Caco-2 (cell line): ENCODE measurements at places on chromosomes 3 and 15. TPM values are rescaled to one million over a fixed set of nuclear protein-coding genes. Genes with fewer than 3 reads are reported as not detected.

- no peak for DNase-seq
These were observed 269.7 kb upstream of the ATP10A start for GRCh38 chr15:26132811-26133210.

COL6A5 gene
- not detected in 2 replicates for total RNA-seq

- no peak for DNase-seq
These were observed 43.0 kb upstream of the IDH2 start for GRCh38 chr15:90145259-90145658.

DNA sequence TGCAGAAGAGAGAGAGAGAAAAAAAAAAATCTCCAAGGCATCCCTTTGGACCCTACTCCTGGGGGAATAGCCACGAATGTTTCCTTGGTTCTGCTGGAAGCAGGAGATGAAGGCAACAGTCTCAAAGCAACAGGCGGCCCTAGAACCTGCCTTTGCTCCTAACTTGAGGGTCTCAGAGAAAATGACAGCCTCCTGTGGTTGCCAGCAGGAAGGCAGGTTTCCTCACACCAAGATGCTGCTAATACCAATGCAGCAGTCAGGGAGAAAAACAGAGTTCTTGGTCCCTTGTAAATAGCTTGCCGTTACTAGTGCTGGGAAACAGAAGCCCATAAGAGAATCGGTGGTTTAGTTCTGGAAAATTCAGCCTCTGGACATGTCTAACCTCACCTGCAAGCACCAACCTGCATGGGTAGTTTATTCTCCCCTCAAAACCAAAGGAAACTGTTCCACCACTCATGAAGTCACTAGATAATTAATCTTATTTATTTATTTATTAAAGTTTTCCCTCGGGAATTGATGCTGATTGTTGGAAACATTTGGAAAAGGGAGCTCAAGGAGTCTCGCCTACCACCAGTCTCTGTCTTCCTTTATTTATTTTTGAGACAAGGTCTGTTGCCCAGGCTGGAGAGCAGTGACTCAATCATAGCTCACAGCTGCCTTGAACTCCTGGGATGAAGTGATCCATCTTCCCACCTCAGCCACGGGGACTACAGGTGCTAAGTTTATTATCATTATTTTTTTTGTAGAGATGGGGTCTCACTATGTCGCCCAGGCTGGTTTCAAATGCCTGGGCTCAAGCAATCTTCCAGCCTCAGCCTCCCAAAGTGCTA, 883 bp upstream of the FRMD4B start:
- DNase-seq: no peak

DNA sequence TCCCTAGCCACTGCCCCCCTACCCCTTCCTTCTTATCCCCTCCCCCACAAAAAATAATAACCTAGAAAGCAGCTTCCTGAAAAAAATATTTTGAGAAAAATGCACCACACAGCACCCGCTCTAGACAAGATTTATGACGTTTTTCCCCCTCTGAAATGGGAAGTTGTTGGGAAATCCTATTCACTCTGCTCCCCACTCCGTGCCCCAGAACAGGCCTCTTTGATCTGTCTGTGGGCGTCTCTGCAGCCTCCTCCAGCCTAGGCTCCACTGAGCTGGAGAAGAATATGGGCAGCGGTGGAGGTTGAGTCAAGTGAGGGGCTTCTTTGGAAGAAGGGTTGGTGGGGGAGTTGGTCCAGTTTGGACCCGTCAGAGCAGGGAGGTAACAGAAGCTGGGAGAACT, 28.5 kb upstream of the POLG start:
- no peak for DNase-seq

GATA2 gene
- total RNA-seq: 12.5 and 13.3 TPM in 2 replicates

GRCh38 chr3:54427501-54427900, 305.1 kb downstream of the CACNA2D3 start:
- no peak for DNase-seq

GRCh38 chr15:101045835-101046691, 126.9 kb downstream of the LRRK1 start:
- no peak for DNase-seq

GRCh38 chr3:16132928-16133327, 41.6 kb upstream of the GALNT15 start:
- no peak for DNase-seq

DNA sequence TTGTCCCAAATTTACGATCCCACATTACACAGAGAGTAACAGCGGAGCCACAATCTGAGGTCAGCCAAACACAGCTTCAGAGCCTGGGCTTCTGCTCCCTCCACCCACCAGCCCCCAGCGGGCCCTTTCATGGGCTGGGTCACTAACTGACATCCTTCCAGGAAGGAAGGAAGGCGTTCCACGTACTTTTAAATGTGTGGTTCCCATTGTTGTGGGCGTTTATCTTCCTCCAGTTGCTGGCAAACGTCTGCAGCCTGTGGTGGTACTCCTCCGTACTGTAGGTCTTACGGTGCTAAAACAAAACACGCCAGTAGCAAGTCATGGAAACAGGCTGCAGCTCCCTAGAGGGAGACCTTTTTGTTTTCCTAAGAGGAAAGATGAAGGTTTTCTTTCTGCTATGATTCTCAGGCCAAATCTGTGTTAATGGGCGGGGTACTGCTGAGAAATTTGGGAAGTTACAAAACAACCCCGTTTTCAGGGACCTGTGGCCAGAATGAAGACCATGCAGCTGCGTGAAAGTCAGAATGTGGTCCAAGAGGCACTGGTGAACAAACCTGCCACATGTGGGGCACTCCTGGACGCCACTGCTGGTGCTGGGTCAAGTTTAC, 7.6 kb downstream of the CTSH start:
- no peak for DNase-seq

OCA2 gene
- total RNA-seq: 0.57 and 0.86 TPM in 2 replicates

GRCh38 chr15:91896341-91897055, 43.0 kb downstream of the SLCO3A1 start:
- DNase-seq: no peak

- DNase-seq: no peak
These were observed 561.7 kb upstream of the ALCAM start for GRCh38 chr3:104805042-104805441.

- no peak for DNase-seq
These were observed 4.5 kb downstream of the UROC1 start for GRCh38 chr3:126512916-126513650.

- DNase-seq: no peak
These were observed 2.1 kb upstream of the CLDN18 start for GRCh38 chr3:138007898-138008297.

- no peak for DNase-seq
These were observed 37.5 kb downstream of the FEM1B start for GRCh38 chr15:68315035-68315434.

RLBP1 gene
- not detected in 2 replicates for total RNA-seq

- DNase-seq: no peak
These were observed 56.2 kb downstream of the ZNF445 start for GRCh38 chr3:44421280-44421679.

DNA sequence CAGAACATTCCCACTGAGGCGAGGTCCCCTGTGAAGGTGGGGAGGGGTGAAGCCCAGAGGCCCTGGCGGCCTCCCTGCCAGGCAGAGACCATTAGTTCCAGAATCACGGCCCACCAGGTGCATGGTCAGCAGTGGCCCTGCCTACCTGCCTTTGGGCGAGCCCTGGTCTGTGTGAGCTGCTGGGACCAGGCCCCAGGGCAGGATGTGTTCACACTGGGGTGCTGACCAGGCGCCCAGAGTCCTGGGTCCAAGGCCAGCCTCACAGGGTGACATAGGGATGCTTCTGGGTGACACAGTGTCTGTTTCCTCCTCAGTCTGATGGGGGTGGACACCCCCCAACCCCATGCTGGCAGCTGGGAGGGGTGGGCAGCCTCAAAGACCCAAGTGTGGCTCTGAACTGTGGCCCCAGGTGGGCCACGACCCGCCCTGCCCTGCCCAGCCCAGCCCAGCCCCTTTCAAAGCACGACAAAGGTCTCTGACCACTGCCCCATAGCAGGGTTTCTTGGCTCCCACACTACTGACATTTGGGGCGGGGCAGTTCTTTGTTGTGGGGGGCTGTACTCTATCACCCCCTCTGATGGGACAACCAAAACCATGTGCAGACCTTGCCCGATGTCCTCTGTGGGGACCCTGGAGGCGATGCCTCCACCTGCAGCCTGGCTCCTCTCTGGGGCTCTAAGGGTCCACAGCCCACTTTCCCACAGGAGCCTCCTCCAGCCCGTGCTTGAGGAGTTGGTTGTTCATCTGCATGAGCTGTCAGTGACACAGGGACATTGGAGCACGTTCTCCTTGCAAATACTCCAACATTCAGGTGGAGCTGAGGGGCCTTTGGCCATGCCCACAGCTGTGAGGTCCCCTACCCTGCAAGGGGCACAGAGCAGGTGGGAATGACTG, 44.8 kb upstream of the SLC41A3 start:
- DNase-seq: peak; percentile 23

- DNase-seq: no peak
These were observed 15.3 kb downstream of the MRPL47 start for GRCh38 chr3:179589143-179589542.

DNA sequence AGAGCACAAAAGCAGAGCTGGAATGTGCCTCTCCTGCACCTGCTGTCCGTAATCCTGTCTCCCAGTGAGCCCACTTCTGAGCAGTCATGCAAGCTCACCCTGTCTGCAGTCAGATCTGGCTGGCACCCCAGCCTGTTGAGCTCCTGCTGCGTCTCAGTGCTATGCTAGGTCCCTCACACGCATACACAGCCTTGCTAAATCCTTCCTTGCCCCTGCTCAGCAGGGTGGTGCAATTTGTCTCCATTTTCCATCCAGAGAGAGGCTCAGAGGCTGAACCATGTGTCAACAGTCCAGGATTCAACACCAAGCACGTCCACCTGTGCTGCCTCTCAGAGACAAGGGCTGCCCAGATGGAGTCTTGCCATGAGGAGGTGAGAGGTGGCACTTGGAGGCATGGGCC, 11.0 kb downstream of the POMGNT2 start:
- DNase-seq: no peak

DNA sequence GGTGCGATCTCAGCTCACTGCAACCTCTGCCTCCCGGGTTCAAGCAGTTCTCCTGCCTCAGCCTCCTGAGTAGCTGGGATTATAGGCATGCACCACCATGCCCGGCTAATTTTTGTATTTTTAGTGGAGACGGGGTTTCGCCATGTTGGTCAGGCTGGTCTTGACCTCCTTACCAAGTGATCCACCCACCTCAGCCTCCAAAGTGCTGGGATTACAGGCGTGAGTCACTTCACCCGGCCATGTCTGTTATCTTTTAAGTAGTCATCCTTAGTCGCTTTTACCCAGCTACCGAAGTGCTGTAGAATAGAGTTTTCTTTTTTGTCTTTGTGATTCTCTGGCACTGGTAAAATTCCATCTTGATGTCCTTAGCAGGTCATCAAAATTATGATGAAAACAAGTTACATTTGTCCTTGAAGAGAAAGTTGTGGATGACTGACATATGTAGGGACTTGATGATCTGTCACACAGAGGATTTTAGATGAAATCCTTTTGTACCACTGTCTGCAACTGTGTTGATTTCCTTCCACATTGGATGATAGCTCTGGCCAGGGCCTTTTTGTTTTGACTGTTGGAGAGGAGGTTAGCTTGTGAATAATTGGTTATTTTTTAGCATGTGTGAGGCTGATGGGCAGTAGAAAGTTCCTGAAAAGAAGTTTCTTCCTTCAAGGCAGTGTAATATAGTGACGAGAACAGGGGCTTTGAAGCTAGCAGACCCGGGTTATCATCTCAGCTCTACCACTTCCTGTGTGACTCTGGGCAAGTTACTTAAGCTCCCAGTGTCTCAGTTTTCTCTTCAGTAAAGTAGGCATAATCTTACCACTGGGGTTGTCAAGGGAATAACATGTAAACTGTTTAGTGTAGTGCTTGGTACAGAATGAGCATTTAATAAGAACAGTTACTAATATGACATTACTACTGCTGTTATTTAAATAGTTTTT, 18.8 kb downstream of the ATG7 start:
- no peak for DNase-seq

- DNase-seq: no peak
These were observed 120.6 kb upstream of the EPHA3 start for GRCh38 chr3:88986834-88987233.

GOLGA6L9 gene
- total RNA-seq: 3.6 and 4.1 TPM in 2 replicates

DNA sequence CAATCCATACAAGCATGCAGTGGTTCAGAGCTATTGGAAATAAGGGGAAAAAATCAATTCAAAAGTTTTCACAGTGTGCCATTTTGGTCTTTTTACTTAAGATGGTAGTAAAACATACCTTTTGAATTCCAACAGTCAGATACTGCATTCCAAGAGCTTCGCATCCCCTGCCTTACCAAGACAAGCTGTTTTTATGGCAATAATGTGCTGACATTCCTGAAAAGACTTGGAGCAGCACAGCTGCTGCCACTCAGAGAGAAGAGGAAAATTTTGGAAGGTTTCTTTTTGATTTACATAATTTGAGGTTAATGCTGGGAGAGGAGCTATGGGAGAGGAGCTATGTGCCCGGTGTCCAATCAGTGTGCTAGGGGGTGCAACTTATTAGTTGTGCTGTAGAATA, 148.3 kb downstream of the FEZF2 start:
- no peak for DNase-seq

WDR49 gene
- total RNA-seq: 0.32 and 0.51 TPM in 2 replicates

- no peak for DNase-seq
These were observed 2.0 kb downstream of the ABTB1 start for GRCh38 chr3:127674790-127675189.

GRCh38 chr3:170205302-170205701, 16.9 kb upstream of the PRKCI start:
- no peak for DNase-seq

GREM1 gene
- 0.54 and 0.93 TPM in 2 replicates for total RNA-seq

GRCh38 chr15:88634449-88634848, 4.4 kb upstream of the ISG20 start:
- no peak for DNase-seq

- DNase-seq: no peak
These were observed 18.2 kb downstream of the ATRIP start for GRCh38 chr3:48464713-48465221.

DNA sequence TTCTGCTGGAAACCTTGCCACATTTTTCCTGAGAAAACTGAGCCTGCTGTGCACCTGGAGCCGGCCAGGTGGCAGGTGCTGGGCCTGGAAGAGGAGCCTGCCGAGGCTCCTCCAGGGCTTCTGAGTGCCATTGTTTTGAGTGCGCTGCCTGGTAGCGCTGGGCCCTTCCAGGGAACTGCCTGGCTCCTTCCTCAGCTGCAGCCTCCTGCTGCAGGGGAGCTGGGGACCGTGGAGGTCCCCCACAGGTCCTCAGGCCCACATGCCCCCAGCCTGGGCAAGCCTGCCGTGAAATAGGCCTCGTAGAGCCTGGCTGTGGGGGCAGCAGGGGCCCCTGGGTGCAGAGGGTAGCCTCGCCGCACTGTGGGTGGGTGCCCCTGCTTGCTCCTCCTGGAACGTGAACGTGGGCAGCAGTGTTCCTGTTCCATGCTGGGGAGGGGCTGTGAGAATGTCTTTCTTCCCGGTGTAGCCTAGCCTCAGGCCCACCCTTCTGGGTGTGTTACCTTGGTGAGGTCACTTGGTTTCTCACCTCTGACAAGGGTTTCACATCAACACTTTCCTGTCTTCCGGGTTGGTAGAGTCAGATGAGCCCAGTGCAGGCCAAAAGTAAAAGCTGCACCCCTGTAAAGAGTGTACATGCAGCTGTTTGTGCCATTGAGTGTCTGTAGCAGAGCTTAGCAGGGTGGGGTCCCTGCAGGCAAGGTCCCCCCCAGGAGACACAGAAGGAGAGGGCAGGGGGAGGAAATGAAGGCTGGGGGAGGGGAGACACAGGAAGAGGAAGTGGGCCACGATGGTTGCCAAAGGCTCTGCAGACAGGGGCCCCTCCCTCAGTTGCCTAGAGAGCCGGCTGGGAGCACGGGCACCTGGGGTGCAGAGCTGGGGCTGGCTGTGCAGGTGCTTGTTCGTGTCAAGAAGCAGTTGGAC, 34.5 kb downstream of the KLF13 start:
- DNase-seq: no peak

- DNase-seq: no peak
These were observed 252.8 kb upstream of the CNTN6 start for GRCh38 chr3:839981-840380.
